ENCODE measurements at places on chromosomes 16 and 17.

DNA sequence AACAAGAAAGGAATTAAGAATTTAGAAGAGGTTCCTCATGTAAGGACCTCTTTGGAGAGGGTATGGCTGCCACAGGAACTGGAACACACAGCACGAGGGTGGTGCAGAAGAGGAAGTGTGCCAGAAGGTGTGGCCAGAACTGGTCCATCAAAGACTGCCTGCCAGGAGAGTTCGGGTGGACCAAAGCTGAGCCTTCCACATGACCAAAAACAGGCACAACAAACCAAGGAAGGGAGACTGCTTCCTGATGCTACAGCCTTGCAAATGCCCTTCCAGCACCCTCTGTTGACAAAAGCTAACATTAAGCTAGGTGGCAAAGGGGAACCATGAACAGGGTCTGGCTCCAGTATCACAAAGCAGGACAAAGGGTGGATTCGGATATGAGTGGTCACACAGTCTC, 125.8 kb upstream of the TMEM97 start:
- DNase-seq = no peak

GRCh38 chr17:81223762-81224130, 981 bp upstream of the CEP131 start:
- no peak for DNase-seq

- DNase-seq = no peak
Observed at GRCh38 chr17:6096201-6097004, 26.2 kb downstream of the WSCD1 start.

DNA sequence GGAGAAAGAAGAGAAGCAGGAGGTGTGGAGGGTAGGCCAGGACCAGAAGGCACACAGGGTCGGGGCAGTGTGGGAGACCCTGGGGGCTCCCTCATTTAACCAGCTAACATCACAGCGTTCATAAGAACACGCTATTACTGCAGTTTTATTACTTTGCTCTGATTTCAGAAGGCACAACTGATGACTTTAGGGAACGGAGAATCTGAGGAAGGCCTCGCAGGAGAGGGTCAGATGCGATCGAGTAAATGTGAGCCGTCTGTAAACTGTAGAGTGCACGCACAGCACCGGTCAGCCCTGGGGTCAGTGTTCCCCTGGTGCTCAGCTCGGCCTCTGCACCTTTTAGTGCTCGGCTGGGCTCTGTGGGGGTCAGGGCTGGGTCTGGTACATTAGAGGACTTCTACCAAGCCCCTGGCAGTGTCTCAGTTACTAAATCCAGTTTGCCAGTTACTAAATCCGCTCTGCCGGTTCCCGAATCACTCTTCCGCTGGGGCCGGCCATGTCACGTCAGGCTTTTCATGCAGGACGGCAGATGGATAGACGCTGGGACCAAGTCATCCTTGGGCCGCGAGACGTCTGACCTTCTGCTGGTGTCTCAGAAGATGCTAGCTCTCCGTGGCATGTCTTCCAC, 325.9 kb downstream of the SEC14L1 start:
- DNase-seq = no peak

DNA sequence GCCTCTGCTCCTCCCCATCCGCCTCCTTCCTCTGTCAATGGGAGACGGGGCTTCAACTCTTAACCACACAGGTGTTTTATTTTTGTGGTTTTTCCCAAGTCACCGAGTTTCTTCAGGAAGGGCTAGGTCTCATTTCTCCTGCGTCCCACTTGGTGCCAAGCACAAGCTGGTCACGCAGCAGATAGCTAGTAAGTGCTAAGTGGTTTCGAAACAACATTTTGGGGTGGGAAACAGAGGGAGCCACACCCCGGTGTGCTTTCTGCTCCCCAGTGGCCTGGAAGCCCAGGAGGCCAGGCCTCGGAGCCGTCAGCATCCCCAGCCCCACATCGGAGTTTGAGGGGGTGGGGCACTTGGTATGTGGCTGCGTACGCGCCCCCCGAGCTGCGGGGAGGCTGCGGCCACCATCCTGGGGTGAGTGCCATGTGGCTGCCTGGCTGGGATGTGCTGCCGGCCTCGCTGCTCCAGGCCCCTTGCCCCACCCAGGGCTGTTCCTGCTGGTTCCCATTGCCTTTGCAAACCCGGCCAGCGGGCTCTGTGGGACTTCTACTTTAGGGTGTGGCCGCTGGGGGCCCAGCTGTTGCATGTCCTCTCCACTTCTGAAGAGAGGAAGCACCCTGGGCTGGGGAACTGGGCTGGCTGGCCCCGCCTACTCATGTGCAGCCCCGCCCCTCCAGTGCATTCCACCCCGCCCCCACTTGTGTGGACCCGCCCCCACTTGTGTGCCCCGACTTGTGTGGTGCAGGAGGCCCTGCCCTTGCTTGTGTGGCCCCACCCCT, 55.6 kb downstream of the BAIAP2 start:
- DNase-seq = peak; percentile 53

All from AG08395 (cell line).